Uterus (tissue), 4 donors: ENCODE measurements at places on chromosomes 11 and 22.

DNA sequence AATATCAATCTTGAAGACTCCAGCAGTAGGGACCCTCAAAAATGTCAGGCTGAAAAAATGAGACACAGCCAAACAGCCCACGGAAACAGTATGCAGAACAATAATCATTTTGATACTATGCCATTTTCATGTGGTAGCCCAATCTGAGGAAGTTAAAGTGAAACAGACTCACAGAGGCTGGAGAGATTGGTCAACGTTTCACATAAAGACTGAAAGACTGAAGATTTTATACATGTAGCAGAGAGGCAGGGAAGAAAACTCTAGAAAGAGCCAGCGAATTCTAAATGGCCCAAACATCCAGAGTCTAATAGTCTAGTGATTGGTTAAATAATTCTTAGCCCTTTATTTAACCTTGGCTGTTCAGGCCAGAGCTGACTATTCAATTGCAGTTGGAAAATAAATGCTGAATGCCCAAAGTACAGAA lies 49.4 kb downstream of the MAML2 start:
- no peaks in the 10 kb centered on the region for H3K36me3 ChIP-seq
- H3K4me1 ChIP-seq: peaks cover 7% of the 10 kb centered on the region
- no peak for DNase-seq
- H3K27me3 ChIP-seq: no peaks in the 10 kb centered on the region
- peak overlapping the region; percentile 1 for H3K27ac ChIP-seq
- H3K4me3 ChIP-seq: no peak overlapping the region

DNA sequence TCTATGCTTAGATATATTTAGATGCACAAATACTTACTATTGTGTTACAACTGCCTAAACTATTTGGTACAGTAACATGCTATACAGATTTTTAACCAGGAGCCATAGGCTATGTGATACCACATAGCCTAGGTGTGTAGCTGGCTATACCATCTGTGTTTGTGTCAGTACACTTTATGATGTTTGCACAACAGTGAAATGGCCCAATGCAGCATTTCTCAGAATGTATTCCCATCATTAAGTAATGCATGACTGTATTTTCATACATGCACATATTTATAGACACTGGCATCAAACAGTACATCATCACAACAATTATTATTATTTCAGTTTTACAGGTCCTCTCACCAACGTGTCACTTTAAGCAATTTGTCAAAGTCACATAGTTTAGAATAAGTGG lies 979.5 kb upstream of the TENM4 start:
- no peaks in the 10 kb centered on the region for H3K36me3 ChIP-seq
- no peaks in the 10 kb centered on the region for H3K27me3 ChIP-seq
- H3K4me3 ChIP-seq: no peak overlapping the region
- no peaks in the 10 kb centered on the region for H3K4me1 ChIP-seq
- no peak overlapping the region for H3K27ac ChIP-seq

- no peak for DNase-seq
- H3K4me3 ChIP-seq: no peak overlapping the region
- no peaks in the 10 kb centered on the region for H3K4me1 ChIP-seq
- H3K36me3 ChIP-seq: no peaks in the 10 kb centered on the region
- H3K27ac ChIP-seq: no peak overlapping the region
Observed at GRCh38 chr22:35379146-35379993, 1.5 kb upstream of the HMOX1 start.

DNA sequence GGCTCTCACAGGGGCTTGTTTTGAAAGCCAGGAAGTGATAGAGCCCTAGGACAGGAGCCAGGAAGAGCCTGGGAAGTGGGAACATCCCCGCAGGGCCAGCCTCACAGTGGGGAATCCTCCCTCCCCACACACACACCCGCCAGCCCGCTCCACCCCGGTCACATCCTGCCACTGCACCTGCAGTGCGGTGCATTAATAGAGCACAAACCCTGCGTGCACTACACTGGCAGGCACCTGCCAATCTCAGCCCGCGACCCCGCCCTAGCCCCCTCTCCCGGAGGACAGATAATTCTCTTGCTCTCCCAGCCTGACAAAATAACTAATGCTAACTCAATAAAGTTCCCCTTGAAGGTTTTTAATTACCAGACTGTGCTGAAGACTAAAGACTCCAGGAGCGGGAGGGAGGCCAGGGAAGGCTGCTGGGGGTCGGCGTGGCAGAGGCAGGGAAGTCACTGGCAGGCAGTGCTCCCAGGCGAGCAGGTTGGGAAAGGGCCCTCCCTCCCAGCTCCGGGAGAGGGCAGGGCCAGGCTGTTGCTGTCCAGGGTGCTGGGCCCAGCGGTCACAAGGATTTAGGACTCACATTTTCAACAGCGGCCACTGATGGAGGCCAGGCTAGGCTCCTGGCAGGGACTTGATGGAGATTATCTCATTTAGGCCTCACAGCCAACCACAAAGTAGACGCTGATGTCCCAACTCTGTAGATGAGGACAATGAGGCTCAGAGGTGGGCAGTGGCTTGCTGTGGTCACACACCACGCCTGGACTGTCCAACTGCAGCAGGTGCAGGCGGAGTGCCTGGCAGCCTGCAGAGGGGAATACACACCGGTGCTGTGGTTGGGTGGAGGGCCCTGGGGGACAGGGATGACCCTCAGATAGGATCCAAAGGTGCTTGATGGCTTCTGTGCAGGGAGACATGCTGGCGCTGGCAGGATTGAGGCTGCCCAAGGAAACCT lies 23.9 kb upstream of the TCF20 start:
- no peak overlapping the region for H3K27ac ChIP-seq
- no peaks in the 10 kb centered on the region for H3K36me3 ChIP-seq
- no peak for DNase-seq
- H3K4me1 ChIP-seq: peaks cover 5% of the 10 kb centered on the region
- H3K4me3 ChIP-seq: no peak overlapping the region

GRCh38 chr11:86398106-86398505 lies 23.4 kb downstream of the CCDC81 start:
- H3K27me3 ChIP-seq: no peaks in the 10 kb centered on the region
- DNase-seq: no peak
- H3K27ac ChIP-seq: no peak overlapping the region
- no peak overlapping the region for H3K4me3 ChIP-seq
- H3K4me1 ChIP-seq: no peaks in the 10 kb centered on the region

- H3K4me3 ChIP-seq: no peak overlapping the region
- H3K4me1 ChIP-seq: peaks cover 6% of the 10 kb centered on the region
- no peaks in the 10 kb centered on the region for H3K27me3 ChIP-seq
- H3K27ac ChIP-seq: no peak overlapping the region
Observed at GRCh38 chr11:43732225-43732624, 51.7 kb downstream of the HSD17B12 start.

DNA sequence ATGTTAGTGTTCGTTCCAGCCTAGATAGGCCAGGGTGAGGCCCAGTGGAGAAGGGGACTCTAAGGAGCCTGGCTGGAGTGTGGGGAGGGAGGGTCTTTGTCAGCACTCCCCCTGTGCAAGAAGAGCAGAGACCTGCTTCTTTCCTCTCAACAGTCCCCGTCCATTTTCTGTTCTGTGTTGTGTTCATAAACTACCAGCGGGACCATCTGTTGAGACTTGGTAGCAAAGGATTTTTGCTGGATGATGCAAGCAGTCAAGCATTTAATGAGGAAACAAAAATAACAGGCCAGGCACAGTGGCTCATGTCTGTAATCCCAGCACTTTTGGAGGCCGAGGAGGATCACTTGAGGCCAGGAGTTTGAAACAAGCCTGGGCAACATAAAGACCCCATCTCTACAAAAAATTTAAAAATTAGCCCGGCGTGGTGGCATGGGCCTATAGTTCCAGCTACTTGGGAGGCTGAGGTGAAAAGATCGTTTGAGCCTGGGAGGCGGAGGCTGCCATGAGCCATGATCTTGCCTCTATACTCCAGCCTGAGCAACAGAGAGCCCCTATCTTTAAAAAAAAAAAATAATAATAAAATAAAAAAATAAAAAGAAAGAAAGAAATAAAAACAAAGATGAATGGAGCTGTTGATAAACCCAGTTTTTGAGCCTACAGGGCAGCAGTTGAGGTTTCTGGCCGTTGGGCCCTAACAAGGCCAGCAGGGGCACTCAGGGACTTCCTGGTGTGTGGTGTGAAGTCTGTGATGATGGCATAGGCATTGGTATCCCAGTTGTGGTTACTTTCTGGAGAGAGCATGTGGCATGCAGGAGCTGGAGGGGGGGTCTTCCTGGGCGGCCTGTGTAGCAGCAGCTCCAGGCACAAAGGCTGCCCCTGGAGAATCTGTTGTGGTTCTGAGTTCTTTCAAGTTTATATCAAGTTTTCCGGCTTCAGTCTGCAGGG lies 1.7 kb upstream of the TXNRD2 start:
- no peaks in the 10 kb centered on the region for H3K36me3 ChIP-seq
- peak overlapping the region; percentile 97 for H3K27ac ChIP-seq
- peaks cover 11% of the 10 kb centered on the region for H3K4me1 ChIP-seq
- H3K27me3 ChIP-seq: no peaks in the 10 kb centered on the region
